ENCODE measurements at places on chromosomes 11 and 22. TPM values are rescaled to one million over a fixed set of nuclear protein-coding genes. Genes with fewer than 3 reads are reported as not detected.

Gene LIF
- 2.2 TPM for polyA plus RNA-seq

Gene CNTF
- 1.6 TPM for polyA plus RNA-seq

Gene TREH
- polyA plus RNA-seq = 2.6 TPM

Gene TRIM66
- polyA plus RNA-seq = 11.6 TPM

Gene C11orf16
- 1.7 TPM for polyA plus RNA-seq

Gene GAL3ST1
- polyA plus RNA-seq = 44.6 TPM

Gene GAS2L1
- polyA plus RNA-seq = 10.0 TPM

Gene PNPLA5
- 0.13 TPM for polyA plus RNA-seq

Gene MRGPRX3
- polyA plus RNA-seq = not detected

Gene TCN1
- polyA plus RNA-seq = 0.16 TPM

Gene NXPE4
- polyA plus RNA-seq = not detected

Gene UBASH3B
- polyA plus RNA-seq = 8.3 TPM

Gene KRTAP5-2
- polyA plus RNA-seq = 0.42 TPM

Gene TCN2
- polyA plus RNA-seq = 70.3 TPM

Gene MS4A3
- 0.99 TPM for polyA plus RNA-seq

Gene ADM
- 10.3 TPM for polyA plus RNA-seq

Gene GRM5
- 0.47 TPM for polyA plus RNA-seq

Gene DEFB131B
- polyA plus RNA-seq = 0.87 TPM

Gene TSSK2
- polyA plus RNA-seq = not detected

Gene PKP3
- polyA plus RNA-seq = 6.7 TPM

Gene TRIM68
- polyA plus RNA-seq = 20.9 TPM

Gene OR8U1
- not detected for polyA plus RNA-seq

Gene APOA1
- 76.0 TPM for polyA plus RNA-seq

Gene TXNRD2
- 29.9 TPM for polyA plus RNA-seq

Gene B4GALNT4
- polyA plus RNA-seq = 77.7 TPM

Gene NPAS4
- 0.35 TPM for polyA plus RNA-seq
